WTC11 (cell line): ENCODE measurements at places on chromosomes 4 and X. TPM values are rescaled to one million over a fixed set of nuclear protein-coding genes. Genes with fewer than 3 reads are reported as not detected.

RBM47 gene
- 89.0 to 97.9 TPM (median 92.5 TPM) in 3 replicates for total RNA-seq

PRDX4 gene
- total RNA-seq, result 126 to 142 TPM (median 135 TPM) in 3 replicates

EPHA5 gene
- 0.04 to 0.09 TPM (median 0.09 TPM) in 3 replicates for total RNA-seq

GRCh38 chr4:71604785-71605184 lies 179.1 kb downstream of the GC start:
- no peak overlapping the region for H3K27ac ChIP-seq
- H3K27me3 ChIP-seq, result no peaks in the 10 kb centered on the region
- H3K36me3 ChIP-seq, result peaks cover 10% of the 10 kb centered on the region

DNA sequence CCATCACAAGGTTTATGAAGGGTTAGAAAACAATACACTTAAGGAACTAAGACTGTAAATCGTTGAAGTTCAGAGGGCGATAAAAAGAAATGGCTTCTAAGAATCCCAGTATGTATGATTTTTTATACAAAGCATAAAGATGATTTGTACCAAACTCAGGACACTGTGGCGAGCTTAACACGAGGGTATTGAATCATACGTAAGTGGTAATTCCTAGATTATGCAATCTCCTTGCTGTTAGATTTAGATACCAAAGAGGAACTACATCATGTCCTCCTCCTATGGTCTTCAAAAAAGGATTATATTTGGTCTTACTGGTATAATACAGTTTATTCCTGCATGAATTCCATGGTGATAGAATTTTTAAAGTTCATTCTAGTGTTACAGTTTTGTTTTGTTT lies 23.9 kb downstream of the NFKB1 start:
- no peak overlapping the region for H3K27ac ChIP-seq
- DNase-seq, result no peak
- no peak overlapping the region for H3K4me3 ChIP-seq
- no peaks in the 10 kb centered on the region for H3K27me3 ChIP-seq
- no peaks in the 10 kb centered on the region for H3K36me3 ChIP-seq

- peaks cover 13% of the 10 kb centered on the region for H3K36me3 ChIP-seq
- peaks cover 3% of the 10 kb centered on the region; the same call in 1 of the 2 replicates for H3K27me3 ChIP-seq
- peaks cover 12% of the 10 kb centered on the region for H3K4me1 ChIP-seq
These were observed 83.5 kb downstream of the NPNT start for GRCh38 chr4:105978684-105979296.
